Activated CD4-positive, alpha-beta memory T cell treated with anti-CD3 and anti-CD28 coated beads, Interleukin-2, amount 10 ng/mL, durations not matched to agents 7 days and 5 days (primary cell): ENCODE measurements at places on chromosomes 7 and 10. TPM values are rescaled to one million over a fixed set of nuclear protein-coding genes. Genes with fewer than 3 reads are reported as not detected.
A peak's percentile ranks its signal among the peaks of the same experiment; 100 is the strongest.

Gene SFTPA1
- total RNA-seq = not detected

GRCh38 chr10:7337431-7338171 is 73.2 kb downstream of the SFMBT2 start:
- no peak for DNase-seq

Gene EVX1
- not detected for total RNA-seq

Gene HOXA6
- not detected for total RNA-seq

DNA sequence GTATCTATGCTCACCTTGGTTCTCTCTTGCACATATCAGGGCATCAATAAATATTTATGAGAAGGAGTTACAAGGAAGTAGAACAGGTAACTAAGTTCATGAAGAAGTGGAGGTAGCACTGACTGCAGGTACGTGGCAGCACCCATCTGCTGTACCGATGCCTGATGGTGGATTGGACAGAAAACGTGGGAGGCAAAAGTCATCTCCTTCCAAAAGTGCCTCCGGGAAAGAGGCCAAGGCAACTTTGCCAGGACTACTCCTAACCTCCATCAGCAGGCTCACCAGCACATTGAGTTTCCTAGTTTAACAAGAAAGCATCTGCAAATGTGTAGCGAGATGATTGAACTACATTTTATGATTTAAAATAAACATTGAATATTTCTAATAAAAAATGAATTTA is 248.8 kb downstream of the ANKRD7 start:
- no peak for DNase-seq

DNA sequence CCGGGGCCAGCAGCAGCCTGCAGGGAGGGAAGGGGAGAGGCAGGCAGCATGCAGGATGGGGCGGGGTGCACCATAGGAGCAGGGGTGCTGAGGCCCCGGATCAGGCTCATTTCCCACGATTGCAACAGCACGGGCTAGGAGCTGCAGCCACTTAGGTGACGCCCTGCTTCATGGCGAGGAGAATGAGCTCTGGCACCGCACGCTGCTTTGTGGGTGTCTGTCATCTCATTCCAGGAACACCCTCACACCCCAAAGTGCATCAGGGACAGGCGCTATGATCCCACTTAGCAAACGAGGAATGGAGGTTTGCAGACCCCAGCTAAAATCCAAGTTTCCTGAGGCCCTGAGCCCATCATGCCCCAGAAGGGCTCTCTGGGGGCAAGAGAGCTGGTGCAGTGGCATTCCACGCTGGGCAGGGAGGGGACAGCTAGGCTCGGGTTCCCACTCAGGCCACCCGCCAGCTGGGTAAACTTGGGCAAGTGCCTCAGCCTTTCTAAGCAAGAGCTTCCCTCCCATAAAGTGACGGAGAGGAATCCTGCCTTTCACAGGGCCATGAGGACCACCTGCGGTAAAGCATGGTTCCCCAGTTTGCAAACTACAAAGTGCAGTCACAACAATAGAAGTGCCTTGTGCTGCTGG is 9.3 kb downstream of the KCNH2 start:
- no peak for DNase-seq

GRCh38 chr10:76643511-76643911 is 994.1 kb downstream of the KCNMA1 start:
- DNase-seq = no peak

GRCh38 chr10:128833671-128834070 is 633.4 kb upstream of the MGMT start:
- no peak for DNase-seq

Gene RBP4
- not detected for total RNA-seq

DNA sequence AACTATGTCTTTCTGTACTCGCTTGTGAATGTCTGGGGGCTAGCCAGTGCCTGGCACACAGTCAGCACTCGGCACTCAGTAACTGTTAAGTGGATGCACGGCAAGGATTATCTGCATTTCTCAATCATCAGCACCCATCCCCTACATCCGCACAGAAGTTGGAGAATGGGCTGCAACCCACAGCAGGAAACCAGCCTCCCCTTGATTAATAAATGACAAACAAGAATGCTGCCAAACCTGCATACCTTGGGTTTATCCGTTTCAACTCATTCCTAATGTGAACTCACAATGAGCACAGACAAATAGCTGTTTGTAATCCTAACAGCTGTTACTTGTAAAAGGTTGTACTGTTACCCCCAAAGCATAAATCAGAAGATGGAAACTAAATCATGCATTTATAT is 28.9 kb downstream of the PPP1R3C start:
- no peak for DNase-seq

- no peak for DNase-seq
Measured at GRCh38 chr7:646487-646886, 80.0 kb upstream of the DNAAF5 start.

GRCh38 chr10:74558403-74558802 is 268.0 kb upstream of the KAT6B start:
- DNase-seq = no peak

Gene EBF3
- not detected for total RNA-seq

DNA sequence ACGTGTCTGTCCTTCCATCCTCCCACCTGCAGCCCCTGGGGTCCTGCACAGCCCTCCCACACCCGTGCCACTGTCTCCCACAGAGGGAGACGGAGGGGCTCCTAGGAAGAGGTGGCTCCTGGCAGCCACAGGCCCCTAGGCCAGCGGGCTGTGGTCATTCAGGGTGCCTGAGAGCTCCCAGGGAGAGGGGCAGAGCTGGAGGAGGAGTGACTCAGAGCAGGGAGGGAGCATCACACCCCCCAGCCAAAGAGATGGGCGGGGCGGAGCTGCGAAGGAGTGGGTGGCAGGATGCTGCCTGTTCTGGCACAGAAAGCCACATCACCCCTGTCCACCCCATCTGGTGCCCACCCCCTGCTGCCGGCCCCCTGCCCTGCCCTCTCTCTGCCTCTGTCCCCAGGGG is 50.5 kb downstream of the STK32C start:
- peak; percentile 62 for DNase-seq

DNA sequence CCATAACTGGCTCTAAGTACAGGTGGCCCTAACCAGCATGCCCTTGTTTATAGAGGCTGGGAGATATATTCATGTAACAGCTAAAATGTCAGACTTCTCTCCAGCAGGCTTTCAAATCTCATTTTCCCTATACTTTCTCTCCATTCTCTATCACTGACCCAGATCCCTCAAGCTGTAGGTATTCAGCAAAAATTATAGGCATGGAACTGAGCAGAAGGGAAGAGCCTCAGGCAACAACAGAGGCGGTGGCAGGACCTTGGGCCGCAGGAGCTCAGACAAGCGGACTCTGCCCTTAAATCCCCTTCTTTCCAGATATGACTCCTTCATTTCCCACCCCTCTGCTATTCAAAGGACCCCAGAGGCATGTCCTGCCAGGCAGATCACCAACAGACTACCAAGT is 417.4 kb downstream of the PLXNA4 start:
- no peak for DNase-seq

DNA sequence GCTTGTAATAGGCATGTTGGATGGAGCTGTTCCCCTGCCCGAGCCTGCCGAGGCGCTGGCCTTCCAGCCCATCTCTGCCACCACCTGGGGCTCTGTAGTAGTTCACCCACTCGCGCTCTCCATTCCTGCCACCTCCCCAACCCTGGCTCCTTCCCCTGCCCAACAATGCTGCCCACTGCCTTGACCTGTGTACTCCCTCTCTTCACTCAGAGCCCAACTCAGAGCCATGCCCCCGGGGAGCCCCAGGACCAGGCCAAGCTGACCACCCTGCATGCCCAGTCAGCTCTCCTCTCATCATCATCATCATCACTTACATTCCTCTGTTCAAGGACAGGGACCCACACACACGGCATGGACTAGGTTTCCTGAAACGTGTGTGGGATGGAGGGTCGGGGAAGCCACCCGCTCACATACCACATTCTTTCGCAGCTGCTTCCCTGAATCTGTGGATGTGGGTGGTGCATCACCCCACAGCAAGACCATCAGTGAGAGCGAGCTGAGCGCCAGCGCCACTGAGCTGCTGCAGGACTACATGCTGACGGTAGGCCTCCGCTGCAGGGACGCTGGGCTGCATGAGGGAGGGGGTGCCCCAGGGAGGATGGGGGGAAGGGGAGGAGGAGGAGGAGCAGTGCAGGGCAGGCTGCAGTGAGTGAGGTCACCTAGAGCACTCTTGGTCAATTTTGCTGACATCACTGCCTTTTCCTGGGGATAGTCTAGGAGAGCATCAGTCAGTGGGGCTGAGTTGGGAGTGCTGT is 15.6 kb downstream of the NACAD start:
- DNase-seq = no peak

Gene HBP1
- 44.0 TPM for total RNA-seq

GRCh38 chr10:12742771-12743170 is 258.7 kb downstream of the CCDC3 start:
- no peak for DNase-seq

DNA sequence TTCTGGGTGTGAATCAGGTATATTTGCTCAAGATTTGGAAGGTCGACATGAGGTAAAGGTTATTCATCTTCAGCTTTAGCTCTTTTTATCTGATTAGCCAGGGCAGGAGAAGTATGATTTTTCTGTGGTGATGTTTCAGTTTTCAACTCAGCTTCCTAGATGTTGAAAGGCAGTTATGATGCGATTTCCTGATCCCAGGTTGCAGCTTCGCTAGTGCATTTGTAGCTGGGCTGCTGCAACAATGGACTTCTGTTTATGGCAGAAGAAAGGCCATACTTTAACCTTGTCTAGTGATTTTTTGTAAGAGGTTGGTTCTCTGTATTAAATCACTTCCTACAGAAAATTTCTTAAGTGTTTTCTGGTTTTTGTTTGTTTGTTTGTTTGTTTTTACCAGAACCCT is 619.3 kb downstream of the AUTS2 start:
- no peak for DNase-seq

- DNase-seq = no peak
Measured at GRCh38 chr10:4533621-4534020, 292.4 kb upstream of the AKR1E2 start.

DNA sequence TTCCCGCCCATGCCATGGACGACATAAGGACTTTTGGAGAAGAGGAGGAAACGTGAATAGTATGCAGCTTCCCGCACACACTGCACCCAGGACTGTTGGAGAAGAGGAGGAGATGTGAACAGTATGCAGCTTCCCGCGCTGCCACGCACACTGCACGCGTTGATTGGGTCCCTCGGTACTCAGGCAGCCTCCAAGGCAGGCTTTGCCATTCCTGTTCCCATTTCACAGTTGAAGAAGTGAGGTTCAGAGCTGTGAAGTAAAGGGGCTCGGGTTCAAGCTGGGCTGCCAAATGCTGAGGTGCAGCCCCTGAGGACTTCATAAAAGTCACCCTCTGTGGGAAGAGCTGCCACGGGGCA is 147.9 kb upstream of the FAM20C start:
- no peak for DNase-seq

GRCh38 chr7:27148756-27149641 is 1.4 kb upstream of the HOXA6 start:
- DNase-seq = no peak

GRCh38 chr10:28578454-28578853 is 45.5 kb downstream of the WAC start:
- DNase-seq = no peak

Gene UTF1
- total RNA-seq = not detected

DNA sequence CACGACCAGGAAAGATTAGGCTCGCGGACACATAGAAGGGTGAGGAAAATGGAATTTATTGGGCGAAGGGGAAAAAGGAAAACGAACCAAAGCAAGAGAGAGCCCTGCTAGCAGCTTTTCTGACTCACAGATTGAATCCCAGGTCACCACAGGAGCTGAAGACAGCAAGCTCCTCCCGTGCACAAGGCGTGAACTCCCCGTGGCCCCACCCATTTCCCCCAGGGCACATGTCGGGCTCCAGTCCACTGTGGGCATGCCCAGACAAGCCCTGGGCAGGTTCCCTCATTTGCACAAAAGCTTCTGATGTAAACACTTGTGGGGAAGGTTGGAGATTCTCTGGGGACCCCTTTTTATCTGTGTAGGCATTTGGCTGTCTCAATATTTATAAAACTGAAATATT is 582.4 kb downstream of the SUGCT start:
- DNase-seq = no peak

DNA sequence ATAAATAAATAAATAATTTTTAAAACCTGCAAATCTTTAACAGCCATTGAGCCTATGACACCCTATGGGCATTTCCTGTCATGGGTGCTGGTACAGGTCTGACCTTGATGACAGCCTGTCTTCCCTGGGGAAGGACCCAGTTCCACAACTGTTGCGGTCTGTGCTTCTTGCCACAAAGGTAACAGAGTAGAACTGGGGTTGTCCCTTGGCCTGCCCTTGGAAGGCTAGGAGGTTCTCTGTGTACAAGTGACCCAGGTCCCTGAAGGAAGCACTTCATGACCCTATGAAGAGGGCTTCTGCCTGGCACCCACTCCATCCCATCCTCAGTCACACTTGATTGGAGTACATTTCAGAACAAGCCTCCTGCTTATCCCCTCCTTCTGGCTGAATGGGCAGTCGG is 66.9 kb downstream of the OGDH start:
- DNase-seq = no peak

Gene PHTF2
- total RNA-seq = 71.7 TPM

DNA sequence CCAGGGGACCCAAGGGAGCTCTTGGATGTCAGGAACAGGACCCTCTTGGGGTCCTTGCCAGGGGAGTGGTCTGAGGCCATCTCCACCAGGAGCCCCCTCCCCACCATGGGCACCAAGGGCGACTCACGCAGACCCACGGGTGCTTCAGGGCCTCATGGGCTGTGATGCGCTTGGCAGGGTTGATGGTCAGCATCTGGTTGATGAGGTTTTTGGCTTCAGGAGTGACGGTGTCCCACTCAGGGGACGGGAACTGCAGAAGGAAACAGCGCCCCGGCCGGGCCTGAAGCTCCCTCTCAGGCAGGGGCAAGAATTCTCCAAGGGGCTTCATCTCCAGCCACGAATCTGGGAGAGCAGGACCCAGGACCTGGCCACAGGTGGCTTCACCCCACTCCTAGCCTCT is 41.3 kb downstream of the YKT6 start:
- DNase-seq = no peak
